Right atrium auricular region (tissue), 2 donors: ENCODE measurements at places on chromosomes 13 and 19. TPM values are rescaled to one million over a fixed set of nuclear protein-coding genes. Genes with fewer than 3 reads are reported as not detected.

The PTGIR gene
- total RNA-seq, result 7.0 TPM

The VSTM2B gene
- not detected for total RNA-seq

The NOTCH3 gene
- 34.2 TPM for total RNA-seq

The ZNF132 gene
- total RNA-seq, result 2.7 TPM

The CACTIN gene
- 22.8 TPM for total RNA-seq

The DPF1 gene
- not detected for total RNA-seq

The DHDH gene
- not detected for total RNA-seq

The POU2F2 gene
- total RNA-seq, result 0.11 TPM

The NALCN gene
- 6.2 TPM for total RNA-seq

The DKKL1 gene
- total RNA-seq, result not detected

The PSG11 gene
- total RNA-seq, result not detected

The BABAM1 gene
- total RNA-seq, result 71.7 TPM

The FGF22 gene
- total RNA-seq, result 0.37 TPM

The DOHH gene
- total RNA-seq, result 18.4 TPM

The RXFP2 gene
- total RNA-seq, result not detected

The CEACAM8 gene
- not detected for total RNA-seq

The LGALS14 gene
- total RNA-seq, result not detected

The KXD1 gene
- 60.7 TPM for total RNA-seq

The LILRA1 gene
- total RNA-seq, result 0.47 TPM

The SLC7A10 gene
- 0.79 TPM for total RNA-seq

The CPAMD8 gene
- total RNA-seq, result 21.4 TPM

The CEACAM6 gene
- not detected for total RNA-seq

The NLRP11 gene
- not detected for total RNA-seq

The DCT gene
- total RNA-seq, result 0.11 TPM

The TYROBP gene
- 26.1 TPM for total RNA-seq

The KCTD15 gene
- total RNA-seq, result 8.6 TPM

The FLT1 gene
- total RNA-seq, result 51.3 TPM

The KCNC3 gene
- total RNA-seq, result 1.4 TPM

The CGB8 gene
- not detected for total RNA-seq

The SIPA1L3 gene
- total RNA-seq, result 10.7 TPM

The LRRC63 gene
- not detected for total RNA-seq

The PRRG2 gene
- total RNA-seq, result 0.63 TPM

The IGFL4 gene
- not detected for total RNA-seq

The SIGLEC10 gene
- 0.22 TPM for total RNA-seq

The C5AR1 gene
- 14.3 TPM for total RNA-seq

The LHB gene
- not detected for total RNA-seq

The CASP14 gene
- not detected for total RNA-seq
